ENCODE measurements at places on chromosomes 4 and X.
A peak's percentile ranks its signal among the peaks of the same experiment; 100 is the strongest.

GRCh38 chr4:6548882-6549230 is 26.1 kb upstream of the MAN2B2 start:
- DNase-seq, result no peak

GRCh38 chr4:109177096-109177810 is 125.2 kb downstream of the COL25A1 start:
- DNase-seq, result no peak

DNA sequence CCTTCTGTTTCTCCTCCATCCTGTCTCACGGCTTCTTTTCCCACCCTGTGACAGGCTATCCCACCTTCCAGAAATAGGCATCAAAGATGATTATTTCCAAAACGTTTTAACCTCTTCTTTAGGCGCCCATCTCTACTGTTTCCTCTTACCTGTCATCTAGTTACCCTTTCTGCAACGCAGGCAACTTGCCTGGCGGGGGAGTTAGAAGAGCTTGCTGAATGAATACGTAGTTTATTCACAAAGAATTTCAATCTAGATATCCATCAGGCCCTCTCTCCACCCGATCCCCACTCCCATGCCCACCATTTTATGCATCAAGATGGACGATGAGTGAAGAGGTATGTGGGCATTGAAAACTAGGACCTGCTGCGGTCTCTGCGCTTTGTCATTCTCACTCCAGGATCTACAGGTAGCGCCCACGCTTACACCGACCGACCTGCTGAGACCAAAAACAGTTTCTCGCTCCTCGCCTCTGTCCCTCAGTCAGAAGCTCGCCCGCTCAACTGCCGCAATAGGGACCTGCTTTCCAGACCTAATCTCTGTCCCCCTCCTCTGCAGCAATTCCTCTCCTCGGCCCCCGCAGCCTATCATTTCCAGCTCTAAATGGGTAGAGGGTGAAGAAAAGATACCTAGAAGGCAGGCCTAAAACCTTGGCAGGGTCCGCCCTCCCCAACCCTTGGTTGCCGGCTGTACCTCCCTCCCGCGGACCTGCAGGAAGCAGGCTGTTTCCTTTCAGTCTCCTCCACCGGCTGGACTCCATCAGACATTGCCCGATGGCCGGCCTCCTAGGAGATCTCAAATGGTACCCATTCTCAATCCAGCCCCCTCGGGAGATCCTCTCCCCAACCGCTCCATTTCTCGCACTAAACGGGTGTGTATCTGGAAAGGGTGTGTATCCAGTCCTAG is 624 bp downstream of the BEX5 start:
- no peak for DNase-seq

DNA sequence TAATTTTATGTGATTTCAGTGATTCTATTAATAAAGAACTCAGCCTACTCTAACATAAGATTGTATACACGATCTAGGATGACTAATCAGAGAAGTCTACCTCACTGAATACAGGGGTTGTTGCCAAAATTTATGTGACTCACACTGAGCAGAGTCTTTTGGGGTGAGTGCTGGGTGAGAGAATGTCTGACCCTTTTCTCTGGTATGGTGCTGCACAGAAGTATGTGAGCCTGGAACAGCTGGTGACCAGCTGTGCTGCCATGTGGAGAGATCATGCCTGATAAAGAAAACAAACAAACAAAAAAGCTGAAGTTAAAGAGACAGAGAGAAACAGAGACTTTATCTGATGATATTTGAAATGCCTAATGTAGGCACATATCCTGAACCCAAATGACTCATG is 618.1 kb upstream of the GRIA3 start:
- no peak for DNase-seq

- no peak for DNase-seq
Measured at GRCh38 chrX:17767734-17768133, 30.4 kb downstream of the SCML1 start.

DNA sequence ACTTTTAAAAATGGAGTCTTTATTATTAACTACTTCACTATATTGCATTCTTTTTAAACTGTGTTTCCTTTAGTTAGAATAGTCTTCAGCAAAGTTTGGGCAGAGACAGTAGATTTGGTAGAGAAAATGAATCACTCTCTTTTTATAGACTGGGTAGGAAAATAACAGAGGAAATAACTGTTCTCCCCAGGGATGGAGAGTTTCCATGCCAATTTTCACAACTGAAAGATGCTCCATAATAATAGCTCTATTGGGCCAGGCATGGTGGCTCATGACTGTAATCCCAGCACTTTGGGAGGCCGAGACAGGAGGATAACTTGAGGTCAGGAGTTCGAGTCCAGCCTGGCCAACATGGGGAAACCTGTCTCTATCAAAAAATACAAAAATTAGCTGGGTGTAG is 13.1 kb downstream of the HSD17B13 start:
- DNase-seq, result no peak

DNA sequence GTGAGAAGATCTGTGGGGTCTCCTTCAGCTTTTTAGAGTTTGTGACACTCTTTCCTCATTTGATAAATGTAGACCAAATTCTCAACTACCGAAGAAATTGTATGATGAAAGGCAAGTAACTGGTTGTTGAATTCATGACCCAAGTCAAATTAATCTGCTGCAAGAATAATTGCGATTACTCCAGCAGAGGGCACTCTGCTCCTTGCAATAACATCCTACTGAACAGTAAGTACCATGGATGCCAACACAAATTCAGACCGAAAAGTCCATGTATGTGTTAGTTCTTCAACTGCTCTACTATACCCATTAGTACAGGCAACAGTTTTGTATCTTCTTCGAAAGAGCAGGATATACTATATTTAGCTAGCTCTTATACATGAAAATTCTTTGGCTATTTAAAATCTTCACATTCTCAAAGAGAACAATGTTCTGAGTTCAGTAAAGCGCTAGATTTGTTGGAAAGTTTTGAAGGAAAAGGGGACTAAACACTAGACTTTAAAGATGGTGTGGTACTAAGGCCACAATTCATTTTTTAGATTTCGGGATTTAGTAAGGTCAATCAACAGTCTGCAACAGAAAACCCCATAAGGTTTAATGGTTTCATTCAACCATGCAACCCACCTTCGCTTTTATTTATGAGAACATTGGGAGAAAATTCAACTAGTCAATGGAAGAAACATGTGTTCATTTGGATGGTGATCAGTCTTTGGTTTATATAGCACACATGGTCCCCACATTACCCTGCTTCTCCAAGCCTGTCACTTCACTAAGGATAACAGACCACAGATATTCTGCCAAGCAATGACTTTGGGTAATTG is 105.4 kb upstream of the TBC1D9 start:
- peak; percentile 73 for DNase-seq

DNA sequence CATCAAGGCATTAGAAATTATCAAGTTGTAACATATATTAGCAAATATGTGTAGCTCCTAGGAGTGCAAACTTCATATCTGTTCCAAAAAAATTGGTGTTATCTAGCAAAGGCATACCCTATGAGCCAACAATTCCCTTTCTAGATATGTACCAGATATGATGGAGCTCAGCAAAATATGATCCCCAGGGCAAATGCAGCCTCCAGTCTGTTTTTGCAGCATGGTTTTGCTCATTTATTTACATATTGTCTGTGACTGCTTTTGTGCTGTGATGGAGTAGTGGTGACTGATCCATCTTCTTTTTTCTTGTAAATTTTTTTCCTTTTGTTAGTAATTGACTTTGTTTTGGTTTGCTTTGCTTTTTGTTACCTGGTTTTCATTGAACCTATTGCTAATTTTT is 41.0 kb downstream of the CEP135 start:
- no peak for DNase-seq
